Right lobe of liver (tissue), 6 donors: ENCODE measurements at places on chromosomes 11 and 22.

DNA sequence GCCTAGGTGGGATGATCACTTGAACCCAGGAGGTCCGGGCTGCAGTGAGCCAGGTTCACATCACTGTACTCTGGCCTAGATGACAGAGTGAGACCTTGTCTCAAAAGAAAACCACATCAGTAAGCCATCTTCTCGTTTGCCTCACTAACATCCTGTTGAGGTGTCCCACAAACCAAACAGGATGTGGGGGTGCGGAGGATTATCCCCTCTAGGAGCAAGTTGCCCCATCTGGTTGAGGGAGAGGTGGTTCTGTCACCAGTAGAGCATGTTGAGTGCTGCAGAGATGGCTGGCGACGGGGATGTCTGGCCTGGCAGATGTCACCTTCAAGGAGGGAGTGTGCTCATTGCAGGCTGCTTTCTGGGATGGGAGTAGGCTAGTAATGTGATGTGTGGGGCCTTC, 72.4 kb downstream of the ZNRF3 start:
- DNase-seq: no peak

- no peak for DNase-seq
Measured at GRCh38 chr22:21734540-21735199, 924 bp downstream of the YPEL1 start.

GRCh38 chr11:33017478-33017877, 1.8 kb downstream of the DEPDC7 start:
- DNase-seq: peak; percentile 70

DNA sequence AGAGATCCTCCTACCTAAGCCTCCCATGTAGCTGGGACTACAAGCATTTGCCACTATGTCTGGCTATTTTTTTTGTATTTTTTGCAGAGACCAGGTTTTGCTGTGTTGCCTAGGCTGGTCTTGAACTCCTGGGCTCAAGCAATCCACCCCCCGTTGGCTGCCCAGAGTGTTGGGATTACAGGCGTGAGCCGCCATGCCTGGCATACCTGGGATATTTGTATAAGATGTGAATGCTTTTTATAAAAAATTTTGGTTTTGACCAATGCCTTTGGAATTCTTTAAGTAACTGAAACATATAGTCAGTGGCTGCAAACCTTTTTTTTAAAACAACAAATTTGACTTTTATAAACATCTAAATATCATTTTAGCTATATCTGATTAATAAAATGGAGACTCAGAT, 42.4 kb downstream of the ADAMTS8 start:
- DNase-seq: no peak

DNA sequence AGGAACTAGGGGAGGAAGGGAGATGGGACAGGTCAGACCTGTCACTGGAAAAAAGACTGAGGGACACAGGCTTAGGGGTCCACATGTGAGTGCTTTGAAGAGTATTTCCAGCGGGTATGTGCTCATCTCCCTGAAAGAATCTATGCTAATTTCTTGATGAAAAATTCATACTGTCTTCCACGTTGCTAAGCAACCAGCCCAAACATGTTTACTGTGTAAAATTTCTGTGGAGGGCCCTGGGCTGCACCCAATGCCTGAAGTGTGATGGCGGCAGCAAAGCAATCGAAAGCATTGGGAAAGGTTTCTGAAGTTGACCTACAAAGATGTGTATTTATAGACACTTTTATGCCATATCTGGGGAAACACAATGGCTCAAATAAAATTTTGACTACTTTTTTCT, 7.4 kb downstream of the SYT13 start:
- no peak for DNase-seq

DNA sequence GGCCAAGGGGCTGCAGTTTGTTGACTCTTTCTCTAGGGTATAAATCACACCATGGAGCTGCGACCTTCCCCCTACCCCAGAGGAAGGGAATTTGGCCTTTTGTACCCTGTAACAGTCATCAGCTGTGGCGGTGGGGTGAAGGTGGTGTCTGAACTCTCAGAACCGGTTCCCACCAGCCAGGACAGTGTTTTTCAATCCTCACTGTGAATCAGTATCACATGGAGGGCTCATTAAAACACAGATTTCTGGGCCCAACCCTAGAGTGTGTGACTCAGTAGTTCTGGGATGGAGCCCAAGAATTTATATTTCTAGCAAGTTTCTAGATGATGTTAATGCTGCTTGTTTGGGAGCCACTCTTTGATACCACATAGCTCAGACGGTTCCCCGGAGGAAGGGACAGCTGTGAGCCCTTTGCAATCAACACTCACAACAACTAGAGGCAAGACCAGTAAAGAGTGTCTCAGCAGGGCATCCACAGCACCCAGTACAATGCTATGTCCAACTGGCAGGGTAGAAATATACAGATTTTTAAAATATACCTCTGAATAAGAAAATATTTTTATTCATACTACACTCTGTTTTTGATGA, 43.9 kb upstream of the FAT3 start:
- DNase-seq: no peak

DNA sequence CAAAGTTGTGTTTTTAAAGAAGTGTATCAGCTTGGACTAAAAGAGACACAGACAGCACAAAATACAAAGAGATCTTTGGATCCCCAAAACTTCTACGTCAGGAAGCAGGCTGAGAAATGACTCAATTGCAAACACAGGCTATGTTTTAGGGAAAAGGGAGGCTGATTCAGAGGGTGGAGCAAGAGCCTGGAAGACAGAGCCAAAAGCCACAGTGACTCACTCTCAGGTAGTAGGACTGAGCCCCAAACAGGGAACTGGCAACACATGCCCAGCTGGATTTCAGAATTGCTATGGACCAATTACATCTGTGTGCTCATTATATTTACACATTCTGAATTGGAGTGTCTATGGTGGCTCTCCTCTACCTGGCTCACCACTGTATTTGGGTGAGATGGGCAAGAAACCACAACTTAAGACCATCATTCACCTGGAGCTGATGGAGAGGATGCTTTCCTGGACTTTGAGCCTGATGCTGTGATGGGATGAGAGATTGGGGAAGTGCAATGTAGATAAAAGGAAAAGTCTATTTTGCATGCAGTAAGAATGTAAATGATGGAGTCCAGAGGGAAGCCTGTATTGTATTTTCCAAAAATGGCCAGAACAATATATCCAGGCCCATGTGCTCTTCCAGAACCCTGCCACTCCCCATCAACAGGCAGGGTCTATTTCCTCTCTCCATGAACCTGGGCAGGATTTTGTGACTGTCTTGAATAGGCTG, 20.8 kb upstream of the LINC01488 start:
- DNase-seq: no peak

DNA sequence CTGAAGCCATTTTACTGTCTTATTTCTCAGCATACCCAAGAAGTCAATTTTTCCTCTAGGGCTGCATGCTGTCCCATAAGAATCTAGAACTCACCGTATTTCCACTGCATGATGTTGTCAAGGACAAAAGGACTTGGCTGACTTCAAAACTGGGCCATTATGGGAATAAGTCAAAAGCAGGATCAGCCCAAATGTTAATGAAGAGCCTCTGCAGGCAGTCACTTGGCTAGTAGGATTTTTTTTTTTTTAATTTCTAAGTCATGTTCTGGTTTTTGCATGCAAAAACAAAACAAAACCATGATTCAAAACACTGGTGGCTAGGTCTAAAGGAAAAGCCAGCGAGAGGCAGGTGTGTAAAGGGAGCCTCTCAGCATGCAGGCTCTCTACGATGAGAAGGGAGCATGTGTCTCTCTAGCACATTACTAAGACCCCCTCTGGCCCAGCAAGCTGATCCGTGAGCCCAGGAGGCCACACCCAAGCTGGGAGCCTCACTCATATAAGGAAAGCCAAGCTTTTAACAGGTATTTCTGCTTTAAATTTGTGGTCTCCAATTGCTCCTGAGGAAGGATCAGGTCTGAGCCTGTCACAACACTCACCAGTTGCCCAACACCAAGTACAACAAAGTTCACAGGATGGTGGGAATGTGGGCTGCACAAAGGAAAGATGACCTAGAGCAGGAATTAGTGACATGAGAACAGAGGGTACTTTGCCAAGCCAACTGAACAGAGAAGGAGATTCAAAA, 21.4 kb upstream of the STK33 start:
- DNase-seq: no peak

DNA sequence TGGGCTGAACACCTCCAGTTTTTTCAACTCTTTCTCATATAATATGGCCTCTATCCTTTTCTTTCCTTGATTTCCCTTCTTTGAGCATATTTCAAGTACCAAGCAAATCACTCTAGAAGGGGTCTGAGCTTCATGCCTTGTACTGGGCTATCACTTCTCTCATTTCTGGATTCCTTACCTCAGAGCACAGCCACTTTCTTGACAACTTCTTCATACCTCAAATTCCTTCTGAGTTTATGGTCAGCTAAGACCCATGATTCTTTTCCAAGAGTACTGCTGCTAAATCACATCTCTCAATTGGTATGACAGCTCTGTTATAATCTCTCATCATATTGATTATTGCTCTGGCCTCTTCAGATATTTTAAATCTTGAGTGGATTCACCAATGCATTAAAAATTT, 224.8 kb upstream of the ZBED5 start:
- no peak for DNase-seq

DNA sequence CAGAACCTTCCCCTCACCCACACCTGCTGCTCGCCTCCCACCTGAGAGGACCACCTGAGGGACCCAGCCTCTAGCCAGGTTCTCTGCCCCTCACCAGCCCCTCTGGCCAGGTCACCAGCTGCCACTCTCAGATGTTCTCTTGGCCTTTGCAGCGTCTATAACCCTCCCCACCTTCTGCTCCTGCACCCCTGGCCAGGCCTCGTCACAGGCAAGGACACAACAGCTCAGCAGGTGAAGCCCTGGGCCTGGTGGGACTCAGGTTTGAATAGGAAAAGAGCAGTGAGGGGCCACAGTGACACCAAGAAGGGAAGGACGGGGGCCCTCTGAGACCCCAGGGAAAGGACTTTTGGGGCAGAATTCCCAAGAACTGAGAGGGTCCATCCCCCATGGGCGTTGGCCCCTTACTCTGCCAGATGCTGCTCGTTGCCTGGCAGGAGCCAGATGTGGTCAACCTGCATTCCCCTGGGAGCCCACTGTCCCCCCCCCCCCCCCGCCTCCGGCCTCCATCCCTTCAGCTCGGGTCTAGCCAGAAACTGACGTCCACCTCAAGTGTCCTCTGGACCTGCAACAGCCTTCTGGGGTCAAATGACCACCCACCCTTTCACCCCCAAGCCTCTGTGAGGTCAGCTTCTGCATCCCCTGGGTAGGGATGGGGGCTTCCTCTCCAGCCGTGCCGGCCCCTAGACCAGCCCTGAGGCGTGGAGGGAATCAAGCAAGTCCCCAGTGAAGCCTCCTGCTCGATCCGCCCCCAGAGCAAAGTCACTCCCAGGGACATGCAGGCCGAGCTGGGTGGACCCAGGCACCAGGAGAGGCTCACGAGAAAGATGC, 28.7 kb downstream of the SBF1 start:
- no peak for DNase-seq

GRCh38 chr11:91023731-91024130, 800.9 kb upstream of the CHORDC1 start:
- DNase-seq: no peak

- DNase-seq: no peak
Measured at GRCh38 chr11:108501396-108501795, 3.2 kb upstream of the POGLUT3 start.

DNA sequence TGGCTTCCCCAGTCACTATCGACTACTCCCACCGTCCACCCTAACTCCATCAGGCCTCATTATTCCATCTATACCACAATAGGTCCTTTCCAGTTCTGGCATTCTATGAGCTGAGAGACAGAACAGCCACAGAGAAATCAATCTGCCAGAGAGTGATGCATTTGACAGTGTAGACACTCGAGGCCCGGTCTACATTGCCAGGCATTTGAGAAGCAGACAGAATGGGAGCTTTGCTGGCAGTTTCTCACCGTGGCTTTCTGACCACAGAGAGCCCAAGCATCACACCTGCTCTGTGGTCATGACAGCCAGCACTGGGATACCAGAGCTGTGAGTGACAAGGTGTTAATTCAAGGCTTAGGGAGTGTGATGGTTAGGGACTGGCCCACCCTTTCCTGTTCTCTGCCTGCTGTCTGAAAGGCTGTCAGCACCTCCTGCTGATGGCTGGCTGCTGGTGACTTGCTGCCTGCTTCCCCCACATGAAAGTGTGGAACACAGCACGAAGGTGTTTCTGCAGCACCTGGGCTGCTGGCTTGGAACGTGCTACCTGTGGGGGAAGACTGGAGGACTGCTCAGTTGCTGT, 137.8 kb downstream of the KIRREL3 start:
- DNase-seq: no peak

GRCh38 chr22:24957043-24957442, 4.5 kb downstream of the KIAA1671 start:
- DNase-seq: no peak

- DNase-seq: no peak
Measured at GRCh38 chr11:128187835-128188234, 399.5 kb downstream of the ETS1 start.
